Pons (tissue), 1 donor: ENCODE measurements at places on chromosomes 16 and 17.

DNA sequence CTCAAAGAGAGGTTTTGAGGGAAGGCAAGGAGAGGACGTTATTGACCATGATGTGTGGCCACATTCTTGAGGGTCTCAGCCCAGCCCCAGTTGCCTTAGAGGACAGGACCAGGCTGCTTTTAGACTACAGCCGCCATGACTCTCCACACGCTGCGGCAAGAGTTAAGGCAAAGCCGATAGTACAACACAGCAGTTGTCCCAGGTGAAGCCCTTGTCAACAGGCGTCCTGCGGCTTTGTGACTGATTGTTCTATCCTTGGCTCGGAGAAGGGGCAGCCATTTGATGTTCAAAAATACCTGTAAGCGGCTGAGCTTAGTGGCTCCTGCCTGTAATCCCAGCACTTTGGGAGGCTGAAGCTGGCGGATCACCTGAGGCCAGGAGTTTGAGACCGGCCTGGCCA, 28.8 kb downstream of the TMEM92 start:
- DNase-seq: no peak

GRCh38 chr17:42850954-42851353, at the start of gene AOC3:
AOC3 (plus strand) TSS chr17:42851199; CDS start chr17:42851344, 145 bp downstream.
- DNase-seq: no peak

DNA sequence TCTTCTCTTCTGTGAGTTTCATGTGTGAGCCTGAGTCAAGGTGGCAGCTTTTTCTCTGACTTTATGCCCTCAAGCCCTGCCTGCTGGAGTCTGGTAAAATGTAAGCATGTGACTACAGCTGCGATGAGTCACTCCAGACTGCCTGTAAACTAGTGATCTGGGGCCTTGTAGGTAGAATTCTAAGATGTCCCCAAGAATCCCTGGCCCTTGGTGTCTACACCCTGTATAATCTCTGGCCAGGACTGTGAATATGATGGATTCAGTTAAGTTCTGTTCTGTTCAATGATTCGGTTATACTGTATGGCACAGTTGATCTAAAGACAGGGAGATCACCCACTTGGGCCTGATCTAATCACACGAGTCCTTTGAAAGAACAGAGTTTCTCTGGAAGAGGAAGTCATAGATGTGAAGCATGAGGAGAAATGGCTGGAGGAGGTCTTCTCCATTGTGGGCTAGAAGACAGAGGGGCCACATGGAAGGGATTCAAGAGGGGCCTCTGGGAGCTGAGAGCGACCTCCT, 29.8 kb downstream of the PRSS54 start:
- no peak for DNase-seq

GRCh38 chr17:76667491-76667755, 23.9 kb upstream of the ST6GALNAC1 start:
- no peak for DNase-seq

DNA sequence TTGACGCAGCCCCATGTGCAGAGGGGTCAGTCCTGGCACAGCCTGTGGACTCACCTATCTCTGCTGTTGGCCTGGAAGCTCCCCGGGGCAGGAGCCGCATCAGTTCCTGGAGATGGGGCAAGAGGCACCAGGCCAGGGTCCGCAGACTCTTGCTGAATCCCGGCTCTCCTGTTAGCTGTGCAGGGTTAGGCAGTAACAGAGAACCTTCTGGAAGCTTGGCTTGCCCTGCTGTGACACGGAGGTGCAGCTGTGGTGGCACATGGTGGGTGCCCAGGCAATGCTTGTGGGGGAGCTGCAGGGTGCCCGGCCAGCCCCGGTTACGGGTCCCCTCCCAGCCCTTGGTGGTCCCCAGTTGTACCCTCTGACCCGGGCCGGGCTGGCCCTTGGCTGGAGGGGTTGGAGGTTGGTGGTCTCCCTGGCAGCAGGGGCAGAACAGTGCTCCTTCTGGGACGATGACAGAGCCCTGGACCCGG, 26.0 kb upstream of the ZNF469 start:
- DNase-seq: no peak

DNA sequence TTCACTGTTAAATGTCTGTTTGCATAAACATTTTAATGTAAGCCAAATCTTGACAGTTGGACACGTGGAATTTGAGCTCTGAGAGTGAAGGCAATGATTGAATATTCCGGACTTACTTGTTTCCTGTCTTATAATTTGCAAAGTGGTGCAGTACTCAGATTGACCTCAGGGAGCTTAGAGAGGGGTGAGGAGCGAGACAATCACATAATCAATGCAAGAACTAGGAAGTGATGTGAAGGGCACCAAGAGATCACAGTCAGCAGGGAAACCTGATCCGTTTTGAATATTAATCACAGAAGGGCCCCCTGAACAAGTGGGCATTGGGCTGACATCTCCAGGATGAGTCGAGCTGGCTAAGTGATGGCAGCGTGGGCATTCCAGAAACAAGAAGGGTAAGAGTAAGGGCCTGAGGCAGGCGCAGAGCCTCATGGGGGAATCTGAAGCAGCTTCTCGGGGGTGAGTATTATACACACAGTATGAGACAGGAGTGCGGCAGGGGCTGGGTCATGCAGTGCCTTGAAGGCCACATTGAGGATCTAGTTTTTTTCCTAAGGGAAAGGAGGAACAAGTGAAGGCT, 26.1 kb downstream of the TEX2 start:
- no peak for DNase-seq

DNA sequence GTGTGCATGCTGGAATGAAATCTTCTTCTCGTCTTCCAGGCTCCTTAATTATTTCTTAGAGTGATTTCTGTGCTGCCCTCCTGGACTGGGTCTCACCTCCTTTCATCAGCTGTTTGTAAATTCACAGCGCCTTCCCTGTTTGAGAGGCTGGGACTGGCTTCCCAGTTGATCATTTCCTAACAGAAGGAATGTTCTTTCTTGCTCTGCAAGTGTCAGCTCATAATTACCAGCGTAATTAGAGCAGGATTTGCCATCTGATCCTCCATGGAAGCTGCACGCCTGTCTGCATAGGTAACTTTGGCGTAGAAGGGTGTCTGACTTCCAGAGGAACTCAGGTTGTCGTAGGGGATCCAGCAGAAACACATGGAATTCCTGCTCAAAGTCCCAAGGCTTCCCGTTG, 375.0 kb upstream of the EEF2KMT start:
- DNase-seq: no peak

DNA sequence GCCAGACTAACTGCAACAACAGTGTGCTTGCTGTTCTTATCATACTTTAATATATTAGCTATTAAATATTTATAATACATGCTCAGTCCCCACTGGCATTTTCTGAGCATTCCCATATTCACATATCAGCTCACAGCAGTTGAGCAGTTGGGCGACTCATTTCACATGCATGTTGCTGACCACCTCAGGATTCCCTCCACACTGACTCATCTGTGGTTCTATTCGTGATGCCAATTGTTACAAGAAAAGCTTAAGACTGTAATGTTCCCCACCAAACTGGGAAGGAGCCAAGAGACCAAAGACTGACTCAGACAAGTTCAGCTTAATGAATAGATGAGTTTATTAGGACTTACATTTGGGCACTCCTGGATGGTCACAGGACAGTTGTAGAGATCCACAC, 100.3 kb upstream of the KIF2B start:
- no peak for DNase-seq

DNA sequence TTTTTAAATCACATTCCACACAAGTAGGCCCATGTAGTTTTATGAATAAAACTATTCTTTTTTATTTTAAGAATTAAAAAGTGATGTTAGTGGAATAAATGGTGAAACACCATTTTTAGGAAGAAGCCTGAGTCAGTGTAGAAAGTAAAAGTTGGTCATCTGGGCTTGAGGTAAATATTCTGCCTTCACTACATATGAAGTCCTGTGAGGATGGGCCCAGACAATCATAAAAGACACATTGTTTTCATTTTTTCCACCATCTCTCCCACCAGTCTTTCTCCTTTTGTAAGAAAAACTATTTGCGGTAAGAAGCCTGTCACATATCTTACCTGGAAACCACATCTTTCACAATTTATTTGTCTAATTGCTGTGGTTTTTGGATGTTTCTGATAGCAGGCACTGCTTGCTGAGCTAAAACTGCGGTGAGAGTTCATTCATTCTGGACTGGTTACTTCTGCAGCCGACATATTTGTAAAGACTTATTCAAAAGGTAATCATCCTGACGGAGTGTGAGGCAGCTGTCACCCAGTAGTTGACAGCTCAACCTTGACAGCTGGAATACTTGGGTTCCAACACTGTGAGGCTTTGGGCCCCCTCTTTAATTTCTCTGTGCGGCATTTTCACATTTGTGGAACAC, 10.6 kb upstream of the RFFL start:
- DNase-seq: no peak

GRCh38 chr17:10294180-10294579, 78.6 kb downstream of the MYH13 start:
- DNase-seq: no peak

GRCh38 chr16:88749358-88749757, 35.7 kb downstream of the PIEZO1 start:
- DNase-seq: no peak

- DNase-seq: no peak
Observed at GRCh38 chr17:17582372-17582771, 9.1 kb downstream of the PEMT start.

DNA sequence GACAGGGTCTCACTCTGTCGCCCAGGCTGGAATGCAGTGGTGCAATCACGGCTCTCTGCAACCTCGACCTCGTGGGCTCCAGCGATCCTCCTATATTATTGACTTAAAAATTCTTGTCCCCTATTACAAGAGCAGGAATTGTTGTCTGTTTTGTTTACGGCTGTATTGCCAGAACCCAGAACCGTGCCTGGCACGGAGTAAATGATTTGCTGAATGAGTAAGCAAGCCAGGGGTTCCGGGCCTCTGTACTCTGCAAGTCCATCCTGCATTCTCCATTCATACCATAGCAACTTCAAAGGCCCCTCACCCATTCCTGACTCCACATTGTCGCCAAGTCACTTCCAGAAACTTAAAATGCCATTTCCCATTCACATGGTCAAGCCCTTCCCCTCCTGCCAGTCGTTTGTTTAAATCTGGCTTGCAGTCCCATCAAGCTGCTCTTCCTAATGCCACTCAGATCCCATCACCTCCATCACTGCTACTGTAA, 6.9 kb downstream of the ADCY9 start:
- DNase-seq: no peak

- DNase-seq: no peak
Observed at GRCh38 chr17:40333781-40334448, 24.9 kb downstream of the RARA start.

- DNase-seq: no peak
Observed at GRCh38 chr16:87332150-87332549, 15.0 kb upstream of the C16orf95 start.

GRCh38 chr17:42522798-42523278, 13.2 kb upstream of the NAGLU start:
- DNase-seq: no peak

- DNase-seq: no peak
Observed at GRCh38 chr17:29131814-29132682, 48.1 kb downstream of the MYO18A start.

GRCh38 chr16:54242199-54242598, 44.4 kb downstream of the IRX3 start:
- peak; percentile 14 for DNase-seq

DNA sequence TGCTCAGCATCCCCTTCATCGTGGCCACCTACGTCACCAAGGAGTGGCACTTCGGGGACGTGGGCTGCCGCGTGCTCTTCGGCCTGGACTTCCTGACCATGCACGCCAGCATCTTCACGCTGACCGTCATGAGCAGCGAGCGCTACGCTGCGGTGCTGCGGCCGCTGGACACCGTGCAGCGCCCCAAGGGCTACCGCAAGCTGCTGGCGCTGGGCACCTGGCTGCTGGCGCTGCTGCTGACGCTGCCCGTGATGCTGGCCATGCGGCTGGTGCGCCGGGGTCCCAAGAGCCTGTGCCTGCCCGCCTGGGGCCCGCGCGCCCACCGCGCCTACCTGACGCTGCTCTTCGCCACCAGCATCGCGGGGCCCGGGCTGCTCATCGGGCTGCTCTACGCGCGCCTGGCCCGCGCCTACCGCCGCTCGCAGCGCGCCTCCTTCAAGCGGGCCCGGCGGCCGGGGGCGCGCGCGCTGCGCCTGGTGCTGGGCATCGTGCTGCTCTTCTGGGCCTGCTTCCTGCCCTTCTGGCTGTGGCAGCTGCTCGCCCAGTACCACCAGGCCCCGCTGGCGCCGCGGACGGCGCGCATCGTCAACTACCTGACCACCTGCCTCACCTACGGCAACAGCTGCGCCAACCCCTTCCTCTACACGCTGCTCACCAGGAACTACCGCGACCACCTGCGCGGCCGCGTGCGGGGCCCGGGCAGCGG, 3.2 kb downstream of the UTS2R start:
- no peak for DNase-seq

DNA sequence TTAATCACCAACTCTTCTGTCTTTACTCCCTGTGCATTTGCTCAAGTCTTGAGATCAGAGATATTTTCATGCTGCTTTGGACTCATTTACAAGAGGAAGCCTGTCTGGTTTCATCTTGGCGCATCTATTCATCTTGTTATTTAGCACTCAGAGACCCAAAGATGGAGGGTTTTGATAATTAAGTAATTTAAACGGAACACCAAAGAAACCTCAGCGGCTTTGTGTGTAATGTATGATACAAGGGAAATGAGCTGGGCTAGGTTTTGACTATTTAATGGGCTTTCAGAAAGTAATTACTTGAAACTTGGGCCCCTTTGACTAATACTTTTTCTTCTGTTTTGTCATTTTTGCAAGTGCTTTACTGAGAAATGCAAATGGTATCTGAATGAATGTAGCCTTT, 66.2 kb upstream of the CACNG3 start:
- no peak for DNase-seq

DNA sequence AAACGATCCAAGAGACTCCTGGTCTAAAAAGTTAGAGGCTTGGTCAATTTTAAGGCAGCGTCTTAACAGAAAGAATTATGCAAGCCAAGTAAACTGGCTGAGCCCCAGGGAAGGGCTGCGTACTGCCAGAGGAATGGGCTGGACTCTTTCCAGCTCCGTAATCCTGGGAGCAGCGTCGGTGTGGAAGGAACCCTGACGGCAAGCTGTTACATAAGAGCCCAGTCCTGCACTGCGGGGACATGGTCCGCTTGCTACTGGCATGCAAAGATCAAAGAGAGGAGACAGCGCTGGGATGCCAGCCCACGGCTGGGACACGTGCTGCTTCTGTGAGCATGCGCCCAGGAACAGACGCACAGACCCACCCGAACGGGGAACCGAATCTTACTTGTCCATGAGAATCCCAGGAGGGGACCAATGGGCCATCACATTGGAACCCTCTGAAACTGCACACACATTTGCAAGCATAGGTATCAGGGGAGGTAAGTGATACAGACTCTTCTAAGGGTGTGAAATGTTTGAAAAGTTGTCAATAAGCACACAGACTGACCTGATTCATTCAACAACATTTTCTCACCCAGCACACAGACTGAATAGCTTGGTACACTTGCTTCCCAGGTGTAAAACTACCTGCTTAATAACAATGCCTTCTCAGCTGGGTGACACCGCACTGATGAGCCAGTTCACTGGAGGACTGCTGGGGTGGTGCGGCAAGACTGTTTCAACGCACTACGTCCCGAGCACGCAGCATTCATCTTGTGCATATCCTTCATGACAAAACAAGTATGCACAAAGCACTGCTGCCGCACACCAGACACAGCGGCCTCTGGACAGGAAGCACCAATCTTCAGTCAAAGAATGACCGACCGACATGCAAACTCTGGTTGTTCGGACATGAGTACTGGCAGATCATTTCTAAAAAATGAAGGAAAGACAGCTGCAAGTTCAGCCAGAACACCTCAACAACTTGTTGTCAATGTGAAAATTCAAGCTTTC, 94.9 kb downstream of the ANKRD11 start:
- DNase-seq: peak; percentile 74

- DNase-seq: peak; percentile 93
Observed at GRCh38 chr17:20908313-20909267, 134.2 kb downstream of the USP22 start.

GRCh38 chr16:9128346-9129342, 37.2 kb downstream of the HAPSTR1 start:
- no peak for DNase-seq
